ENCODE measurements at places on chromosomes 7 and 10.

GRCh38 chr7:69411018-69411417 is 187.3 kb upstream of the AUTS2 start:
- no peak for DNase-seq

GRCh38 chr10:132001238-132001972 is 19.7 kb upstream of the BNIP3 start:
- no peak for DNase-seq

DNA sequence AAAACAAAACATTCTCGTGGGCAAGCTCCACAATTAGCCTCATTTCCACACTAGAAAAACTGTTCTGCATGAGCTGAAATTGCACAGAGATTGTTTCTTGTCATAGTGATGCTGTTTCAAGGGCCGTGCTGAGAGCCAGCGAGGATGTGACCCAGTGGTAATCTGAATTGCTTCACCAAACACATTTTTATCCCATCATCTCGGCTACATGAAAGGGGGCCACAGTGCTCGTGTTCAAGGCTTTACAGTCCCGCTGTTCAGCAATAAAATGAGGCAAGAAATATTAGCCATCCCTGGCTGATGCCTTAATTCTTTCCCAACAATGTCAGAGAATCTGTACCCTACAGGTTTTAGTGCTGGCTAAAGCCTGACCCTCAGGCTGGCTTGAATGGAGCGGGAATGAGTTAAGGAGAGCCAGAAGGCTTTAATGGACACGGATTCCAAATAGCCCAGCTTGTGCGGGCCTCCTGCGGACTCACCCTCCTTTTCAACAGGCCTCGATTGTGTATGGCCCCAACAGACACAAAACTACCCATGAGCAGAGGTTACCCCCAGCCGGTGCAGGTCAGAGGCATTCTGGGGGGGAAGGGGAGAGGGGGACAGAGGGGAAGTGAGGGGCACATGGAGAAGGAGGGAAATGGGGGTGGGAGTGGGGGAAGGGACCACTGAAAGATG is 2.0 kb upstream of the GDF10 start:
- DNase-seq: no peak

- DNase-seq: no peak
Observed at GRCh38 chr10:52778511-52779392, 6.2 kb upstream of the MBL2 start.

- DNase-seq: no peak
Observed at GRCh38 chr10:86310702-86311101, 55.9 kb downstream of the GRID1 start.

GRCh38 chr7:35695473-35695850 is 527 bp upstream of the HERPUD2 start:
- no peak for DNase-seq

DNA sequence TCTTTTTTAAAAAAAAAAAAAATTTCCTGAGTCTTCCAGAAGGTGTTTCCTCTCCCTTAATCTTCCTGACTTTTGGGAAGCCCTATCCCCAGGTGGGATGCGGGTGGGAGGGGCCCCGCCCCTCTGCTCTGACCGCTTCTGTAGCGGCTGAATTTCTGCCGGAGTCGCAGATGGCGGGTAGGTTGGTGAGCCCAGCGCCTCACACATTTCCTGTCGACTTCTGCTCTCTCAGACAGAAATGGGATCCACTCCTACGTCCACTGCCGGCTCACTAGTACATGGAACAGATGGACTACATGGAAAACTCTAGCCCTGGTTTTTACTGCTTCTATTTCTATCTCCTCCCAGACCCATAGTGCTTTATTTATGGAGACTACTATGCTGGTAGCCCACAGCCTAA is 90.9 kb downstream of the NEUROD6 start:
- peak; percentile 24 for DNase-seq

Data from occipital lobe (tissue), 3 donors.